Stimulated activated CD4-positive, alpha-beta T cell treated with anti-CD3 and anti-CD28 coated beads, Interleukin-12 subunit alpha, Interleukin-12 subunit beta, amount 100 ng/mL, for 4 hours (primary cell): ENCODE measurements at places on chromosomes 7 and 10.

DNA sequence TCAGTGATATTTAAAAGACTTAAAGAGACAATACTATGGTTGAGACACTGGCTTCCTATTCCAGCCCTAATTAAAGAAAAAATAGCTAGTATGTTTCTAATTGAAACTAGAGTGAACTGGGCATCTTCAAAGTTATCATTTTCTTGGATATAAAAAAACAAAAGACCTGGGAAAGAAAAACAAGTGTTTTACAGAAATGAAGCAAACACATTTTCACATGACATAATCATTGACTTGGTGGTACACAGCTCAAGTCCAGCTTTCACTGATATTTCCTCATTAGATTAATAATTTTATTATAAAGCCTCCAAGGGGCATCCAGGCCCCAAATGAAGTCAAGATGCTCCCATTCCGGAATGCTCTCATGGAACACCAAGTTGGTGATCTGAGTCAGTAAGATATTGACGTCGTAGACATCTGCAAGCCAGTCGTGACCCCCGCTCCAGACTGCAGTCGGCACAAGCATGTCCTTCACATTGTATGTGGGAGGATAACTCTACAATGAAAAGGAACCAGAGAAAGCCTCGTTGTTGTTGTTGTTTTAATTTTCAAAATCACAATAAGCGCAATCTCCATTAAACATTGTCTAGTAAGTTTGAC is 7.5 kb upstream of the CH25H start:
- no peak for DNase-seq

DNA sequence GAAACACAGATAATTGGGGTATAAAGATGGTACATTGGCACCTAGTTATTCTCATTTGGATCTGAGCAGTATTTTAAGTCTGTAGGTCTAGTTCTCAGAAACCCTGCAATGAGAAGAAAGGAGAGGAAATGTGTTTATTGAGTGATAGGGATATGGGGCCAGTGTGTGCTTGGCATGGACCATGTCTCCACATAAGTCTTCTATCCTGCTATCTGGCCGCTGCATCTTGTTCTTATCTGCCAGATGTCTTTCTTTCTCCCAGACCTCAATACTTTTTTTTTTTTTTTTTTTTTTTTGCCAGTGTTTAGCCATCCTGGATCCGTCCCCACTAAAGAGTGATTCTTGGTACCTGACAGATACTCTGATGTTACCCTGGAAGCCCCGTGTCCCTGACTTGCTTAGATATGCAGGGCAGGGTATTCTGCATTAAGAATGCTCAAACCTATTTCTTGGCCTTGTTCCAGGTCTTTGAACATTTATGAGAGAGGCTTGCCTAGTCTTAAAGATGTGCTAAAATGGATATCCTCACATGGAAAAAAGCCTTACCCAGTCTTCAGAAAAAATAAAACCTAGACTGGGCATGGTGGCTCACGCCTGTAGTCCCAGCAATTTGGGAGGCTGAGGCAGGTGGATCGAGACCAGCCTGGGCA is 10.0 kb downstream of the MTURN start:
- no peak for DNase-seq

DNA sequence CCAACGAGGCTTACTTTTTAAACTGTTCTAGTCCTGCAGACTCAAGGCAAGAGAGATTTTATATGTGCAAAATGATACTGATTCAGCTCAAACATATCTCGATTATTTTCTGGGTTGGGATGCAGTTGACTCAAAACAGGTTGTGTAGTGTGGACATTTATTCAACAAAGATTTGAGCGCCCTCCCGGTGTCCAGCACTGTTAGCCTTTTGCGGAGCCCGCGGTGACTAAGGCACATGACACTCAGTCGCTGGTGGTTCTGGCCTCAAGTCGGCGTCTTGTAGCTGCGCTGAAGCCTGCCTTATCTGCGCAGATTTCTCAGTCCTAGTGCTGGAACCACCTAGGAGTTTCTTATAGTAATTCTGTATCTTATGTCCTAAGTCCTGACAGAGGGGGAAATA is 938 bp upstream of the CADPS2 start:
- DNase-seq = no peak

DNA sequence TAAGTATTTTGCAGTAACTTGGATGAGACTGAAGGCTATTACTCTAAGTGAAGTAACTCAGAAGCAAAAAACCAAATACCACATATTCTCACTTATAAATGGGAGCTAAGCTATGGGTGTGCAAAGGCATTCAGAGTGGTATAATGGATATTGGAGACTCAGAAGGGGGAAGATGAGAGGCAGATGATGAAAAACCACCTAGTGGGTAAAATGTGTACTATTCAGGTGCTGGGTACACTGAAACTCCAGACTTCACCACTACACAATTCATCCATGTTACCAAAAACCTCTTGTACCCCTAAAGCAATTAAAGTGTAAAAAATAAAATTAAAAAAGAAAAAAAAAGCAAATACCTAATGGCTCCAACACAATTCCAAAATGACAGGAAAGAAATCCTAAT is 351.7 kb downstream of the NXPH1 start:
- DNase-seq = no peak

GRCh38 chr10:12534824-12535223 is 185.5 kb downstream of the CAMK1D start:
- no peak for DNase-seq

DNA sequence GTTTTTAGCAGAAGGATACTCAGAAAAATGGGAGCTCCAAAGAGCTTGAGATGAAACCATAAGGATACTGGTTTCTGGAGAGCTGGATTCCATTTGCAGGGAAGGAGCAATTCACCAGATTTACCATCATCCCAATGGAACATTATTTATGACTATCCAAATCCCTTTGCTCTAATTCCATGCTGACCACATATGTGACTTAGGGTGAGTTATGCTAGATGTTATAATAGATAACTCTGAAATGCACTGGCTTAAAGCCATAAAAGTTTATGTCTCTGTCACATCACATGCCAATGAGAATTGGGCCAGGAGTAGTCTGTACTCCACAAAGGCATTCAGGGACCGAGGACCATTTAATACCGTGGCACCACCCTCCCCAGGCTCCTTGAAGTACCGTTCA is 185.2 kb downstream of the SKIDA1 start:
- DNase-seq = no peak

DNA sequence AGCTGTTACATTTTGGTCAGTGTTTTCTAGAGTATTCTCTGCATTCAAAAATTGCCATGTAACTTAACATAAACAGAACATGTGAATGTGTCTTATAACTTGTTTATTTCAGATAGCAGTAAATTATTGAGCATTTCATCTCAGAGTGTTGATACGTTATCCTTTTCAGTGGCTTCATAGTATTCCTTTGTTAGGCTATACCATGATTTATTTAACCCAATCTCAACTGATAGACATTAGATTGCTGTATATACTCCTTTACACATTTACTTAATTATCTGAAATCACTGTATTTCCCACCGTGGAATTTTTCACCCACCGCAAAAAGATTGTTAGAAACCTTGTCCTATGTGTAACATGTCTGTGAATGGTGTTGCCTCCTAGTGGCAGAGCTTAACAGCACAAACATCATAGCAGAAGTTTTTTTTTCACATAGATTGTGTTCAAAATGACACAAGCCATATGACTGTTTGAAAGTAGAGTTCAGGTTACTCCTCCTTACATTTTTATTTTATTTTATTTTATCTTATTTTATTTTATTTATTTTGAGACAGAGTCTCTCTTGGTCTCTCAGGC is 21.4 kb downstream of the SLF2 start:
- no peak for DNase-seq

DNA sequence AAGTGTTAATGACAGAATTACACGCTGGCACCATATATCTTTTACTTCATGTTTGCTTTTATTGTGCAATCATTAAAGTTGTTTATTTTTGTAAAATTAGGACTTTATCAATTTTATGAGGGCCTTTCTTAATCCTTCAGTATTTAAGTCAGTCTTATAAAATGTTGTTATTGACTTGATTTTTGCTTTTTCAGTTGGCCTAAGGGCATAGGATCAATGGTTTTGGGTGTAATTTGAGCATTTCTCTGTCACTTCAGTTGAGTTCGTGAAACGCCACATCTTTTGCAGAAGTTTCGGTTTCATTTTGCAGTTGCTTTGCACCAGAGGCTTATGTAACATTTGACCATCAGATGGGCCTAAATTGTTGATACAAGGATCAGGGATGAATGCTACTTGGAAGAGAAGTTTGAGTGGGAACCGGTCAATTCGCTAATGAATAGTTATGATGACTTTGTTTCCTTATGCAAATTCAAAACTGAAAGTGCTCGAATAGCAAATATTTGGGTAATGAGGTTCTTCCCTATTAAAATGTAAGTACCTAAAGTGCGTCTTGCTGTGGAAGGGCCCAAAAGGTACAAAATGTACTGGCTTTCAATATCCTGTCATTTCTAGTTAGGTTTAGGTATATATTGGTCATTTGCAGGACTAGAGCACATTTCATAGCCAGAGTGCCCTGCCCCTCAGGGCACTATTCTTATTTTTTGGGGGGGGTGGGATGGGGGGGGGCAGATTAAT is 340.9 kb downstream of the LRMDA start:
- DNase-seq = no peak

DNA sequence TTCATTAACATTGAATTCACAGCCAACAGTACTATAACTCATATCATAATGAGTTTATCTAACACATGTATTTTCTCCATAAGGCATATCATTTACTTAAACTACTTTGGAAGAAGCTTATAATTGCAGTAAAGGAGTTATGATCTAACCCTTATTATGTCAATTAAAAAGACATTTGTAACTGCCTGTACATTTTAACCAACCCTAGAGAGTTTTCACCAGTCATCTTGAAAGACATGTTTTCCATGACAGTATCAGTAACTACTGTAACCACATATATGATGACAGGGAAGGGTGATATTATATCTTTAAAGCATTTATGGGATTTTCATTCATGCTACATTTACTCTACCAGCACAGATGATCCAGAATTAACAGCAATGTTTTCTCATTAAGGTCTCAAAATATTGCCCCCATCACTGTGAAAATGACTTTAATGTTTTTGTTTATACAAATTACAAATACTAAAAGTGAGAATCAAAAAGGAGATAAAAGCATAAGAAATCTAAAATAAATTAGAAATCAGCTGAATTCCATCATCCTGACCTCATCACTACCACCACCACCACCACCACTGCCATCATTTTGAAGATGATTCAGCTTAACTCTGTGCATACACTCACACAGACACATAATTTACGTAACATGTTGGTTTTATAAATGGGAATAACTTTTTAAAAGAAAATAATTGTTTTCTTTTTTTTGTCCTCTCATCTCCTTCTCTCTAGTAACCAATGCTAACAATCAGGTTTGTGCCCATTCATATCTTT is 53.6 kb downstream of the MKLN1 start:
- DNase-seq = no peak

GRCh38 chr7:101172005-101172853 is 6.9 kb upstream of the VGF start:
- DNase-seq = no peak

GRCh38 chr10:62852961-62853702 is 37.0 kb upstream of the EGR2 start:
- DNase-seq = no peak

GRCh38 chr10:133489816-133490588 is 36.3 kb downstream of the SCART1 start:
- DNase-seq = no peak

DNA sequence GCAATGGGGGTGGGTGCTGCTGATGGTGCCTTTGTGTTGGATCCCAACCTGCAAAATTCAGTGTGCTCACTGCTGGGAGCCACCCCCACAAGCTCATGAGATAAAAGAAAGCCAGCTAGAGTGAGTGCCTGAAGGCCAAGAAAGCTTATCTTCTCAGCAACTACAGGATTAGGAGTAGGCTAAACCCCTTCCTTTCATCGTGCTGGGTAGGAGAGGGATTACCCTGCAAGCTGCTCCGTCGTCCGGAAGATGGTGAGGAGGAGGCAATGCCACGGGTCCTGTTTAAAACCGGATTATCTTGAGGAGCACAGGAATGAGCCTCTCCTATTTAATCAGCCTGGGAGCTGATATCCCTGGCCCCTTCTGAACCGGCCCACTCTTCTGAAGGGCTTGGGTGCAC is 258.0 kb downstream of the GALNT17 start:
- no peak for DNase-seq

DNA sequence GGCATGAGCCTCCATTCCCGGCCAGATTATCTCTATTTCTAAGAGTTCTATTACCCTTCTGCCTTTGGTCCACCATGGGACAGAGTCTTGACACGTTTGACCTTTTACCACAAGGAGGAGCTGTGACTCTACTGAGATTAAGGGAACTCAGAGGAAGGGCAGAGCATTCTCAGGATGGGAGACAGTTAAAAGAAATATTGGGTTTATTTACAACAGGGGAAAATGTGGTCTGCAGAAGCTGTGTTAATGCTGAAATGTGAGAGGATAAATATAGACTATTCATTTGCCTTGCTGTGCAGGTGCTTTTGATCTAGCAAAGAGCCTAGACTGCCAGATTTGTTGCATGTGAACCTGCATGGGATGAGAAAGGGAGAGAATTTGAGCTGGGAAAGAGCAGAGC is 45.8 kb upstream of the PRSS58 start:
- DNase-seq = no peak

GRCh38 chr10:27723436-27723835 is 22.2 kb downstream of the MKX start:
- DNase-seq = no peak

- no peak for DNase-seq
Observed at GRCh38 chr10:82757901-82758300, 882.9 kb downstream of the NRG3 start.

- no peak for DNase-seq
Observed at GRCh38 chr10:98244586-98244985, 23.4 kb downstream of the LOXL4 start.

GRCh38 chr10:13739183-13739582 is 152.4 kb downstream of the PRPF18 start:
- DNase-seq = no peak

DNA sequence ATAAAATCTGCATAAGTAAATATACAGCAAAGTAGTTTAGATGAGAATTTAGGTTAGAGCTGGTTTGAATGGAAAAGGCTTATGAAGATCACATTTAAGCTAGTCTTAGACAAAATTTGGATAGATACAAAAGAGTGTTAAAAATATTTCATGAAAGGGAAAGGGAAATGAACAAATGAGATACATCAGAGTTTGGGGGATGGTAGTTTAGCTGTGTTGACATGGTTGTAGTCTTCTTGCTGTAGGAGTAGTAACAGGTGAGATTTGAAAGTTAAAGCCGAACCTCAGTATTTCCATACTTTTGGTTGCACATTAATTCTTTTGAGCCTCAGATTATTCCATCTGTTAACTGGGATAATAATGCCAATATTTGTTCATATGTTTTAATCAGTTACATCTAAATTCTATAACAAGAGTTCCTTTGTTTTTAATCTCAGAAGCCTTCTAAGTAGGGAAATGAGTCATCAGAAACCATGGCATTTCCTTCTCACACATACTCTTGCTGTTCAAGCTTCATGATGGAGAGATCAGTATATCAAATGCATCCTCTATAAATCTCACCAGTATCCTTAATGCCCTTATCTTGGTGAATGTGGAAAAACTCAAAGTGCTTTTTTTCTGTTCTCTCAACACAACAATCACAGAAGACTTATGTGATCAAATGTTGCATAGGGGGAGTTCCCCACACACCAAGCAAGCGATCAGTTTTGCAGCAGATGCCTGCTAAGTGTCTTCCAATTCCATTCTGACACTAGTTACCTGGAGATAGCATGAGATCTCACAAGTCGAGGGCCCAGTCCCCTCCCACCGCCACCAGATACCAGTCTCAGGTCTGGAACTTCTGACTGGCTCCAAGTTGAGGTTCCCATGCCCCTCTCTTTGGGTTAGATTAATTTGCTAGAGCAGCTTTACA is 84.7 kb downstream of the MAPK8 start:
- DNase-seq = no peak
